Activated CD4-positive, CD25-positive, alpha-beta regulatory T cell (primary cell): ENCODE measurements at places on chromosomes 1 and 21.

DNA sequence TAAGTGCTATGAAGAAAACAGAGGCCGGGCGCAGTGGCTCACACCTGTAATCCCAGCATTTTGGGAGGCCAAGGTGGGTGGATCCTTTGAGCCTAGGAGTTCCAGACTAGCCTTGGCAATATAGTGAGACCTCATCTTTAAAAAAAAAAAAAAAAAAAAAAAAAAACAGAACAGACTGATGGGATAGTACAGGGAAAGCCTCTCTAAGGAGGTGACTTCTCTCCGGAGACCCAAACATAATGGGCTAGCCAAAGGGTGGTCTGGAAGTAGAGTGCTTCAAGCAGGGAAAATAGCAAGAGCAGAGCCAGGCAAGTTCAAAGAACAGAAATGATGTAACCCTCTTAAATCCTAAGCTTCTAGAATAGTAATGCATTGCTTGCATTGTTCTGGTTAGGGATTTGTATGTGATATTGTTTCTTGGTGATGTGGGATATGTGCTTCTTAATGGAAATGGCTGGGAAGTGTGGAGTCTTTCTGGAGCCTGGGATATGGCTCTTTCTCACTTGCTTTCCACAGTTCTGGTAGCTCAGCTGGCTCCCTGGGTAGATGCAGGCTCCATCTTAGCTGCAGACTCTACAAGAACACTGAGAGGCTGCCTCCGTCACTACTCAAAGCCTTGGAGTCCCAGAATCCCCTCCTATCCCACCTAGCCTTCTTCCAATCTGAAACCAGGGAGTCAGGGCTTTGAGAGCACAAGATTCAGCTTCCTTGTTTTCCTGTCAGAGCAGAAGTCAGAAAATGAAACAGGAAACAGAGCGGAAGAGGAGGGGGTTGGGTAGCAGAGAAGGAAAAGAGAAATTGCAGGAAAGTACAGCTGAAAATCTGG is 1.9 kb upstream of the PIGV start:
- DNase-seq, result no peak

DNA sequence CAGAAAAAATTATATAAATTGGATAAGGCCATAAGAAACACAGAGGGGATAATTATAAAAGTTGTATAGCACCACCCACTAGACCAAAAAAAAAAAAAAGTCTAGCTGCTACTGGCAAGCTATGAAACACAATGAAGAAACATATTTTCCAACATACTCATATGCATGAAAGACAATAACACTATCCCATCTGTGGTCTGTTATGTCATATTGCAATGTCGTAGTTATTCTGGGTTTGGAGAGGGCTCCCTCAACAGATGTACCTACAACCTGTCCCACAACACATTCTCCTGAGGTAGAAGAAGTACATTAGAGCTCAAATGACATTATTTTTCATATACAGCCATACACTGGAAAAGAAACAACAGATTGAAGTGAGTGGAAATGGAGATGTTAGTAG is 517.6 kb upstream of the ADGRL4 start:
- no peak for DNase-seq

DNA sequence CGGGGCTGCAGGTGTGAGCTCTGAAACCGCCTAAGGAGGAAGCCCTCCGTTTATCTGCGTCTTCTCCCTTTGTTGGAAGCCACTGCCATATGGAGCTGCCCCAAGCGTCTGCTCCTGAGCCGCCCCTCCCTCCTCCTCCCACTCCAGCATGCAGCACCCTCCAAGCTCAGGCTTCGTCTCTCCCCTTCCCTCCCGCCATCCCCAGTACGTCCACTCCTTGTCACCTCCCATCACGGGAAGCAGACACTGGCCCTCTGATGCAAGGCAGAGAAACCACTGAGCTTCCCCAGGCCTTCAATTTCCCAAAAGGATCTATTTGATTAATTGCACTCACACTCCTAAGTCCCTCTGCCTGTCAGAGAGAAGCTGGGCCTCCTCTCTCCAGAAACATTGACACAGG is 52.5 kb downstream of the NFASC start:
- no peak for DNase-seq

- DNase-seq, result no peak
Observed at GRCh38 chr1:221511797-221512196, 230.1 kb downstream of the DUSP10 start.

GRCh38 chr1:108010581-108010980 is 45.6 kb upstream of the VAV3 start:
- DNase-seq, result no peak
